ENCODE measurements at places on chromosomes 16 and 17.
A peak's percentile ranks its signal among the peaks of the same experiment; 100 is the strongest.

DNA sequence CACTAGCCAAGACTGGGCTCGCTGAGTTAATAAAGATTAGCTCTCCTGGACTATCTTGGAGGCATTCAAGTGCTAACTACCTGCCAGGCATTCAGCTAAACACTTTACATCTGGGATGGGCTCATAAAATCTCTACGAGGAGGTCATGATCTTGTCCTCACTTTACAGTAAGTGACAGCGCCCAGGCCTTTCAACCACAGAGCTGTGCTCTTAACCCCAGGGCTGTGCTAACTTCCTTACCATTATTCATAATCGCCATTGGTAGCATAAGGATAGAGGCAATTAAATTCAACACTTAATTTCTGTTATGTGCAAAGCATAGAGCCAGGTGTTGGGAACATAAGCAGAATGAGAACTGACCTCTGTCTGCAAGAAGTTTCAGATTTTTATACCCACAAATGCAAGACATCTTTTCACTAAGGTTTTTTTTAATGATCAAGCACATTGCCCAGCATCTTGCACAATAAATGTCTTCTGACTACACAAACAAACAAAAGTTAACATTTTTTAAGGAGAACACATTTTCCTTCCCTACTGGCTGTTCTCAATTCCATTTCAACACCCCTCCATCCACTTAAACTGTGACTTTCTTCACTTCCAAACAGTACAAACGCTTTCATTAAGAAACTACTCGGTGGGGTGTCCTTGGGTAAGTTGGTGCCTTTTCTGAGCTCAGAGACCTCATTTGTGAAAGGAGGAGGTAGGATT, 172.3 kb downstream of the C16orf78 start:
- DNase-seq, result no peak

- no peak for DNase-seq
Measured at GRCh38 chr16:21619765-21620425, 20.5 kb downstream of the METTL9 start.

DNA sequence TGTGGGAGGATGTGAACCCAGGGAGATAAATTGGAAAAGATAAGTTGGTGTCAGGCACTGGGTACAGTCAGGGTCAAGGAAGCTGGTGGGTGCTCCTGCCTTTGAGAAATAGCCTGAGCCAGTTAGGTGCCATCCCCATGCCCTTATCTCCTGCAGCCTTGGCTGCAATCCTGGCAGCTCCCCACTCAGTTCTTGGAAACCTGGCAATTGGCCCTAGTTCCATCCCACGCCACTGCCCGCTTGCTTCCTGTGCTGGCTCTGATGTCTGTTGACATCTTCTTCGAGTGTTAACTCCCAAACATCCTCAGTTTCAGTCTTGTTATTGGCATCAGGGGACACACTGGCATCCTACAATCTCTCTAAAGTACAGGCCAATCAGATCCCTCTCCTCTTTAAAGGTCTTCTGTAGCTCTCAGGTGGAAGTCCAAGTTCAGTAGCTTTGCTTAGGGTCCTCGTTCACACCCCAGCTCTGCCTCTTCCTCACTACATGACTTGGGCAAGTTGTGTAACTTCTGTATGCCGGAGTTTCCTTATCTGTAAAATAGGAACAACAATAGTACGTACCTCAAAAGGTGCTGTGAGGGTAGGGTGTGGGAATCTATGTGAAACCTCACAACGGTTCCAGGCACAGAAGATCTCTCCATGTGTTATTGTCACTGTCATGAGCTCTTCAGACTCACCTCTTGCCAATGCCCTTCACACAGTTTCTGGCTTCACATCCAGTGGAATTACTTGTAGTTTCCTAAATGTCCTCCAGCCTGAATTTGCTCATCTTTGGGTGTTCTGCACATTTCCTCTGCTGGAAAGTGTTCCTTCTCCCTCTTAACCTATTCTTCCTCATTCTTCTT, 13.5 kb upstream of the PRKAR1A start:
- DNase-seq, result no peak

DNA sequence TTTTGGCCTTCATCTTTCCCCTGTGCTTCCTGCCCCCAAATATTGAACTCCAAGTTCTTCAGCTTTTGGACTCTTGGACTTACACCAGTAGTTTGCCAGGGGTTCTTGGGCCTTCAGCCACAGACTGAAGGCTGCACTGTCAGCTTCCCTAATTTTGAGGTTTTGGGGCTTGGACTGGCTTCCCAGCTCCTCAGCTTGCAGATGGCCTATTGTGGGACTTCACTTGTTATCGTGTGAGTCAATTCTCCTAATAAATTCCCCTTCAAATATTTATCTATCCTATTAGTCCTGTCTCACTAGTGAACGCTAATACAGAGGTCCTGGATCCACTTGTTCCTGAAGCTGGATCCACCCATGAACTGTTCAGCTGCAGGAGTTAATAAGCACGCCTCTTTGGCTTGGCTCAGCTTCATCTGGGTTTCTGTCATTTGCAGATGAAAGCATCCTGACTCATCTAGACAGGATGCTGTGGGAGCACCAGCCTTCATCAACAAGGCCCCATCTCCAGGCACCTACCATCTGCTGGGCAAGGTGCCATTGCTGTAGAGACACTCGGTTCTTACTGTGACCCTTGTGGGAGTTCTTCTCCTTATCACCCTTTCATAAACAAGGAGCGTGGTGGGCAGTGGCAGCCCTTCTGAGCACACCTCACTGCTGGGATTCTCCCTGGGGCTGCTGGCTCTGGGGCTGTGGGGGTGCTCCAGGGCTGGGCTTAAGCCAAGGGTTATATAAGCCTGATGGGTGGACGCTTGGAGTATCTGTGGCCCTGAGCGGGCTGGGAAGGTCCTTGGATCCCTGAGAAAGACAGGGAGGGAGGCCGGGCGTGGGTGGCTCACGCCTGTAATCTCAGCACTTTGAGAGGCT, 23.1 kb downstream of the LAT start:
- peak; percentile 35 for DNase-seq

- DNase-seq, result no peak
Measured at GRCh38 chr17:38905375-38905774, 20.0 kb upstream of the LASP1NB start.

- peak; percentile 13 for DNase-seq
Measured at GRCh38 chr16:1152651-1153259, at the start of gene CACNA1H. Gene CACNA1H, plus strand, starts transcription at chr16:1153106. Its CDS starts 632 bp downstream, at chr16:1153738.

DNA sequence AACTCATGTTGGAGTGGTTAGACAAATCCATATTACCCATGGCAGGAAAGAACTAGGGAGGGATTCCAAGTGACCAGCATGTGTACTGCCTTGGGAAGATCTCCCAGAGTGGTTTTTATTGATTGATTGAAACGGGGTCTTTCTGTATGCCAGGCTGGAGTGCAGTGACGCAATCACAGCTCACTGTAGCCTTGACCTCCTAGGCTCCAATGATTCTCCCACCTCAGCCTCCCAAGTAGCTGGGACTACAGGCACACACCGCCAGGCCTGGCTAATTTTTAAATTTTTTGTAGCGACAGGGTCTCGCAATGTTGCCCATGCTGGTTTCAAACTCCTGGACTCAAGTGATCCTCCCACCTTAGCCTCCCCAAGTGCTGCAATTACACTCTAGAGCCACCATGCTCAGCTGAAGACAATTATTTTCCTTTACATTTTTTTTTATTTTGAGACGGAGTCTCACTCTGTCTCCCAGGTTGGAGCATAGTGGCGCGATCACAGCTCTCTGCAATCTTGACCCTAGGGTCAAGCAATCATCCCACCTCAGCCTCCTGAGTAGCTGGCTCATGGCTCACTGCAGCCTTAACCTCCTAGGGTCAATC, 2.5 kb upstream of the TMUB2 start:
- DNase-seq, result no peak

DNA sequence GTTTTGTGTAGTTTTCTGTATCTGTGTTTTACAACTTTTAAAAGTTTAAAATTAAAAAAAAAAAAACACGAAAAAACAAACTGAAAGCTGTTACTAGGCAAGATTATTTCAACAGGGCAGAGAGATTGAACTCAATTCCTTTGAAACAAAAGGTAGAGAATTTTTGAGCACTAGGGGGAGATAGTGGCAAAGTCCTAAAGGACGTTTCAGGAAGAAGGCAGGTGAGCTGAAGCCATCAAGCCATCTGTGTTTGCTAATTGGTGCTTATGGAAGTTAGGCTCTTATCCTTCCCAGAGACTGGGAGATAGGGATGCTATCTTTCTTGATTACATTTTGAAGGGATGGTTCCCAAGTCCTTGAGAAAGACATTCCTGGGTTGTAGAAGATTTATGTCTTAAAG, 70.6 kb upstream of the CLEC3A start:
- no peak for DNase-seq

GRCh38 chr17:64614266-64615027, 47.7 kb downstream of the SMURF2 start:
- DNase-seq, result no peak

DNA sequence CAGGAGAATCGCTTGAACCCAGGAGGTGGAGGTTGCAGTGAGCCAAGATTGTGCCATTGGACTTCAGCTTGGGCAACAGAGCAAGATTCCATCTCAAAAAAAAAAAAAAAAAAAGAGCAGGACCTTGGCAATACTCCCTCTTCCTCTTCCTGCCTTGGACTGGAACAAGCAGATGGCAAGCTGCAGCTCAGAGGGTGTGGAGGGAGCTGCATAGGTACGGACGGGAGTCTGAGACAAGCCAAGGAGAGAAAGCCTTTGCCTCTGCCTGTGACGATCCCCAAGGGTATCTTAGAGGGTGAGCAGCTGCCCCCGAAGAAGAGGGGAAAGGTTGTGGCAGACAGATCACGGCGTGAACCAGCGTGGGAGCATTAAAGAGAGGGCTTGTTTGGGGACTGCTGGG, 109.2 kb downstream of the AIPL1 start:
- no peak for DNase-seq

DNA sequence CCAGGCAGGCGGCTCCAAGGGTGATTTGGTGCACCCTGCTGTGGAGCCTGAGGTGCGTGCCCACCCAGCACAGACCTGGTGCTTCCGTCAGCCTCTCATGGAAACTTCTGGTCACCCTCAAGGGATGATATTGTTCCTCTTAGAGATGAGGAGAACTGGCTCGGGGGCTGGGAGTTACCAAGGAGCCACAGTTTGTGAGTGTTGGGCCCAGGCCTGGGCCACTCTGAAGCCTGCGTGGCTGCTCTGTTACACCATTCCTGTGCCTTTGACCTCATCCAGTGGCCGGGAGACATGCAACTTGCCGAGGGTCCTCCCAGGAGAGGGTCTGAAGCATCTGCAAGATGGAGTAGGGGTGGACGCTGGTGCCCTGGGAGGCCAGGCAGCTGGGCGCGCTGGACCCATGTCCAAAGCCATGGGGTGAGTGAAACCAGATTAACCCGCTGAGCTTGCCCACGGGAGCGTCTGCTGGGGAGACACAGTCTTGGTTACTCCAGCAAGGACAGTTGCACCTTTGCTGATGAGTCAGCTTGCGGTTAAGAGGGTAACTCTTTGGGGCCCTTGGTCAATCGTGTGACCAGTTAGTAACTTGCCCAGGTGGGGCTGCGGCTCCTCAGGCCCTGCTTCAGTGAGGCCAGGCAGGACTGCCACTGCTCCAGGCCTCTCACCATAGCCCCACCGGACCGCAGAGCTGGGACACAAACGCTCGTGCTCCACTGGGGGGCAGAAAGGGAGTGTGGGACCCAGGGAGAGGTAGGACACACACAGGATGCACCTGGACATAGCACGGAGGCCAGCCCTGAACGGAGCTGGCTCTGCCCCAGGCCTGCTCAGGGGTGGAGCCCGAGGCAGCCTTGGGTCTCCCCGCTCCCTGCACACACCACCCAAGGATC, 7.5 kb downstream of the C16orf90 start:
- DNase-seq, result no peak

- no peak for DNase-seq
Measured at GRCh38 chr17:46788796-46789195, 29.7 kb downstream of the WNT3 start.

DNA sequence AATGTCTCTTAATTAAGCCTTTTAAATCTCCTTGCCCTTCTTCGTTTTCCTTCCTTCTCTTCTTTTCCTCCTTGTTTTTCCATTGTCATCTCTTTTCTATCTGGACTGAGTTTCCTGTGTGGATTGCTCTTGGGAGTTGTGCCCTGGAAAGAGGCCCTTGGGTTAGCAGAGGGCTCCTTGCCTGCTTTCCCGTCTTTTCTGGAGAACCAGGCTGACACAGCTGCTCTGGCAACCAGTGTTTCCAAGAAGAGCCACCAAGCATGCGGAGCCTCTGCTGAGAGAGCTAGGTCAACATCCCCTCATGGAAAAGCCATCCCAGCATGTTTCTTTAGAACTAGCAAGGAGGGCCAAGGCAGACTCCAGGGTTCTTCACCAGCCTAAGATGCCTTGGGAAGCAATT, 75.4 kb downstream of the HLF start:
- no peak for DNase-seq

GRCh38 chr17:77439189-77440018, 298.6 kb downstream of the SEC14L1 start:
- DNase-seq, result no peak

GRCh38 chr16:75494661-75495075, 573 bp downstream of the CHST6 start:
- DNase-seq, result no peak

DNA sequence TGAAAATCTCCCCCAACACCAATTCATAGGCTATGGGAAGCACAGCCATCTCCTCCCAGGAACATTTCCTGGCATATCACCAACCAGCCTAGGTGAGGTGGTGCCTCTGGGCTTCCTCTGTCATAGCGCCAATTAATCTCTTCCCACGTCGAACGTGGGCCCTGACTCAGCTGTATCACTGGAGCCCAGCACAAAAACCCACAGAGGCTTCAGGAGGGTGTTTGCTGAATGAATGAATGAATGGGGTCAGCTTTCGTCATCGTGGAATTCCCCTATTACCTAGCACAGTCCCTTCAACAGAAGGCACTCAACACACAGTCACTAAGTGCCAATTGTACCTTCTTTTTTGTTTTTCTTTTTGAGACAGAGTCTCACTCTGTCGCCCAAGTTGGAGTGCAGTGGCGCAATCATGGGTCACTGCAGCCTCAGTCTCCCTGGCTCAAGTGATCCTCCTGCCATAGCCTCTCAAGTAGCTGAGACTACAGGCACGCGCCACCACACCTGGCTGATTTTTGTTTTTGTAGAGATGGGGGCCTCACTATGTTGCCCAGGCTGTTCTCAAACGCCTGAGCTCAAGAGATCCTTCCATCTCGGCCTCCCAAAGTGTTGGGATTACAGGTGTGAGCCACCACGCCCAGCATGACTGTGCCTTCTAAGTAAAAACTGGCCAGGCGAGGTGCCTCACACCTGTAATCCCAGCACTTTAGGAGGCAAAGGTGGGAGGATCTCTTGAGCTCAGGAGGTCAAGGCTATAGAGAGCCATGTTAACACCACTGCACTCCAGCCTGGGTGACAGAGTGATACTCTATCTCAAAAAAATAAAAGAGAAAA, 4.1 kb downstream of the ZNF688 start:
- no peak for DNase-seq

- DNase-seq, result no peak
Measured at GRCh38 chr17:50192144-50192617, 9.2 kb downstream of the COL1A1 start.

GRCh38 chr16:75909746-75910145, 183.5 kb upstream of the CPHXL start:
- no peak for DNase-seq
